Stimulated activated CD8-positive, alpha-beta memory T cell treated with anti-CD3 and anti-CD28 coated beads, Interleukin-4, amount 100 ng/mL, for 4 hours (primary cell): ENCODE measurements at places on chromosomes 12 and 14.

DNA sequence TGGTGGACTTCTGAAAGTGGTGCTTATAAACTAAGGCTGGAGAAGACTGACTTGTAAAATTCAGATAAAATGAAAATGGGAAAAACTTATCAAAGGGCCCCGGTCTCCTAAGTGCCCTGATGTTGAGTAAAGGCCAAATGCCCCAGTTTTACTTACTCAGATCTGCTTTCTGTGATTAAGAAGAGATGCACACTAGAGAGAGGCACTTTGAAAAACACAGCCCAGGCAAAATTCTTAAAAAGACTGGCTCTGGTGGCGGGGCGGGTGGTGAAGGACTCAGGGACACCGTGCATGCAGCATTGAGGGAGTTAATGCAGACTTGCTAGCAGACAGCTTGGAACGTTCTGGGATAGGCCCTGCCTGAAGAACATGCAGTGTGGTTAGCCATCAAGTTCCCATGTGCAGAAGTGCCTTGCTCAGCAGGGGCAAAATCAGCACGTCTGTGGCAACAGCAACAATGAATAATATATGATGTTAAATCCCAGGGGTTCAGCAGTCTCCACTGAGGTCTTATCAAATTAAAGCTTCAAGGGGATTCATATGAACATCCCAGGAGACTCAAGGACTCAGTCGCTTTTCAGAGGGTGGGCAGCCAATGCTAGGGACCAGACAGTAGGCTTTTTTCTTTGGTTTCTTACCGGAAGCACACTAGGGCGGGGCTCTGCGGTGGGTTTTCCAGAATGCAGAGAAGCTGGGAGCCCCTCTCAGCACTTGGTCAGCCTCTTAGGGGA, 105.0 kb downstream of the DAD1 start:
- DNase-seq, result no peak

DNA sequence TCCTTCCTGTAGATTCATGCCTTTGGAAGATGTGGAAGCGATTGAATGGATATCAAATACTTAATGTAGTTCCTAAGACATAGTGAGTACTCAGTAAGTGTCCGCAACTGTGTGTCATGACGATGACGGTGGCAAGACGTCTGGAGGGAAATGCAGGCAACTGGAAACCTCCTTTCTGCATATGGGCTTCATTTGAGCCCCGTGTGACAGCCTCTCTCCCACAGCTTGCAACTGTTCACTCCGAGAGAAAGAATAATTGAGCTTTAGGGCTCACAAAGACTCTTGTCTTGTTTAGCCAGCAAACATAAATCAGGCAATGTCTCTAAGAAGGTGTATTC, 6.9 kb downstream of the CFAP251 start:
- DNase-seq, result no peak

DNA sequence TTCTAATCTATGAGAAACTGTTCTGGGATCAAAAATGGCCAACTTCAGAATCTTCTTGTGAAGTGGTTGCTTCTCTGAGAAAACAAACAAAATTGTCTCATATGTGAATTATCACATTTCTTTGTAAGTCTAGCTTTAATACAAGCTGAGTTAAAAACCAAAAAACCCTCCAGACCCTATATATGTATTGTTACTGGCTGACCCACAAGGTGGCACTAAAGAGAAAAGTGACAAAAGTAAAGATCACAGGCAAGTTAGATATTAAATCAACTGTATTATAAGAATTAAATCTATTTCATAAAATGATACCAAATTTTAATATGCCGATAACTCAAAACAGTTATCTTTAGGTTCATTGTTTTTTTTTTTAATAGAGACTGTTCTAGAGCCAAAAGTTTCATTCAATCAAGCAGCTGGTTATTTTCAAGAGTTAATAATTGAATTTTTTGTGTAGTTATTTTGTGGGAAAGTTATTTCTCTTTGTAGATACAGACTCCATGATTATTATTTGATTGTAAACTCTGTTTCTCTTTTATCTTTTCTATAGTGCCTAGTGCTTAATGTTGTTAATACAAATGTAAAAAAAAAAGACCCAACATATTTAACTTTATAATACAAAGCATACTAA, 7.5 kb upstream of the TRHDE start:
- no peak for DNase-seq

- no peak for DNase-seq
Observed at GRCh38 chr14:57686304-57686703, 179.6 kb downstream of the SLC35F4 start.

DNA sequence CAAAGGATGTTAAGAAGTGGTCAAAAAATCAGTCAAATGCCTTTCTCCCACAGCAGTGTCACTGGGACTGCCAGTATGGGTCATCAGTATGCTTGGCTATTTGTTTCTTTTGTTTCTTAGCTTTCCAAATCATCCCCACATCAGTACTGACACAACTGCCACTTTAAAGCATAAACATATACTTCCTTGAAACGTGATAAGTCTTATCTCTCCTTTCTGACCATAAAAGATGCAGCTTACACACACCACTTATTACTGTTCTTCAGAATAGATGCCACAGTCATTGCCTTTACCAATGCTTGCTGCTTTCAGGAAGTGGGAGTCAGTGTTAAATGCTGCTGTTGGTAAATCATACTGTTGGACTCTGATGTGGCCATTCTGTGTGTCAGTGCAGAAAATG, 18.6 kb upstream of the GARIN2 start:
- no peak for DNase-seq

DNA sequence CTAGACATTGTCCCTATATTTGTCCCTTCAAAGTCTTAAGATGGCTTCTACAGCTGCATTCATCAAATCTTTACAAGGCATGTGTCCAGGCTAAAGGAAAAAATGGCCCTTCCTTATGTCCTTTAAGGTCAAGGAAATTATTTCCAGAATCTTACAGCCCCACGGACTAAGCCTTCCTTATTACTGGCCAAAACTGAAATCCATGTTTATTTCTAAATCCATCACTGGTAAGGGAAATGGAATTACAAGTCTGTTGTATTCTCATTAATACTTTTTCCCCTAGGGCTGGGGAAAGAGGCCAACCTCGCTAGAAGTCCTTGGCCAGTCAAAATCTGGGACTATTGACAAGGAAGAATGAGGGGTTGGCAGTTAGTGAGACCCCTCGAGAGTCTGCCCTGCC, 252.5 kb downstream of the TMEM132C start:
- no peak for DNase-seq

GRCh38 chr14:90576581-90576980, 179.8 kb downstream of the CALM1 start:
- DNase-seq, result no peak

DNA sequence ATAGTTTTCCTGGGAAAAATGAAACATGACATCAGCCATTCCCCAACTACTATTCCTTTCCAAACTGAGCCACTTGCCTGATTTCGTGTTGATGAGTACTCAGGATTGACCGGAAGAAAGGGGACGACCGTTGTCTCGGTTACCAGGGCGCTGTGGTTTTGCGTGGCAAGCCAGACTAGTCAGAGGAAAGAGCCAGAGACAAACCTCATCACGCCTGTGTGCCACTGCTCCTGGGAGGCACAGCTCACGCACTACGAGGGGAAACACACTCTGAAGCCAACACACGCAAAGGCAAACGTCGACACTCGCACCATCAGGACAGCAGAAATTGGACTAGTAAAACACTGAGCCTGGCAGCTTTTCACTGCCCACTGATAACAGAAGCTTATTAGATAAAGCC, 35.0 kb downstream of the GIT2 start:
- no peak for DNase-seq

- no peak for DNase-seq
Observed at GRCh38 chr14:76514213-76514998, 138.5 kb downstream of the ESRRB start.

- no peak for DNase-seq
Observed at GRCh38 chr14:97402279-97402678, 605.1 kb downstream of the VRK1 start.

DNA sequence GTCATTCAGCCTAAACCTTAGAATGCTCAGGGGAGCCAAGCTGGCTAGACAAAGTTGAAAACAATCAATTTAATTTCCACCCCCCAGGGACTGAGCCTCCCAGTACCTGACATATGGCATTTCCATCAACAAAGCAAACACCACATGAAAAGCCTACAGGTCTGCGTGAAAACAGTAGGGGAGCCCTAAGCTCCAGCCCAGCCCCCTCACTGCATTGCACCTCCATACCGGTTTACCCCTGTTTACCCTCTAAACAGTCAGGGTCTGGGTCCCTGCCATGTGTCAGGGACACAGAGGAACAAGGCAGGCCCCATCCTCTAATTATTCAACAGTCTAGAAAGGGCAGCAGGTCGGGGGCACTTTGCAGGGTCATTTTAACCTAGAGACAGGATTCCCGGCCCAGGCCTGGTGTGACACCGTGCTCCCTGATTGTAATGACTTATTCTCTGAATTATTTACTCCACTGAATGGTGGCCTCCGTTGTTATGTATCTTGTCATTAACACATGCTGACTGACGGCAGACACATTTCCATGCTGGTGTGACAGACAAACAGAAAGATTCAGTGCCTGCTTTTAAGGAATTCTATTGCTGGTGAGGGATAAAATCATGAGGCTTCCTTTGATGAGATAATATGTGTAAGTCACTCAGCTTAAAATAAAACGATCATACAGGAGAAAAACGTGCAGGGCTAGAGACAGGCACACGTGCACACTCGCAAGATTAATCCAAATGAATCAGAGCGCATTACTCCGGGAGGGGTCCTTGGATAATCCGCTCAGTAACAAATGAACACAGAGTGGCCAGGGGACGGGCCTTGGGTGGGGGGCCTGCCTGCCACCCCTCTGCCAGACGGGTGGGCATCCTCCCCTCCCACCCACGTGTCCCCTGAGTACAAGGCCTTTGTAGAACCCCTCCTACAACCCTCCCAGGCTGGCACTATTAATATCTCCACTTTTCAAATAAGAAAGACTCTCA, 23.2 kb downstream of the CCDC88C start:
- no peak for DNase-seq

- no peak for DNase-seq
Observed at GRCh38 chr12:67714648-67715047, 66.1 kb downstream of the DYRK2 start.

DNA sequence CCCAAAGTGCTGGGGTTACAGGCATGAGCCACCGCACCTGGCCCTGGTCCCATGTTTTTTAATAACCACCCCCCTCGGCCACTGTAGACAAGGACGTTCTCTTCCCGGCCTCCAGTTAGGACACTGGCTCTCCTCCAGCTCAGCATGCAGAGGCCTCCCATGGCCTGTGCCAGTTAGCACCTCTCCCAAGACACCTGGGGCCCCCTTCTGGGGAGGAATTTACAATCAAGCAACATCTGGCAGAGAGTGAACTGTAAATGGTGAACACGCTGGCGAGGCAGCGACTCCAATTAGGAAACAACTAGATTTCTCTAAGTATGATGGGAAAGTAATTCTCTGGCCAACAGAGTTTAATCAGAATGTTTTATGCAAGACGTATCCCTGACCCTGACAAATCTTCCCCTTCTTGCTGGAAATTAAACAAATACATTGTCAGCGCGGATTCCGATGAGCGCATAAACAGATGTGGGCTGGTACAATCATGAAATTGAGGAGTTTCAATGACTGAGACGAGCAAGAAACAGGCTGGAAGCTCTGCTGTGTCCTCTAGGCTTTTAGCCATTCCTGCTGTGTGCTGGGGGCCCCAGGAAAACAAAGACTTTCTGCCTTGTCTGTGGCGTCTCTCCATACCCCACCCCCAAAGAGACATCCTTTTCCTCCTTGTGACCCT, 61.7 kb upstream of the DLK1 start:
- no peak for DNase-seq

- DNase-seq, result peak; percentile 43
Observed at GRCh38 chr14:55807053-55807880, 227.3 kb downstream of the KTN1 start.

GRCh38 chr14:59435101-59435500, 30.1 kb downstream of the GPR135 start:
- DNase-seq, result no peak

DNA sequence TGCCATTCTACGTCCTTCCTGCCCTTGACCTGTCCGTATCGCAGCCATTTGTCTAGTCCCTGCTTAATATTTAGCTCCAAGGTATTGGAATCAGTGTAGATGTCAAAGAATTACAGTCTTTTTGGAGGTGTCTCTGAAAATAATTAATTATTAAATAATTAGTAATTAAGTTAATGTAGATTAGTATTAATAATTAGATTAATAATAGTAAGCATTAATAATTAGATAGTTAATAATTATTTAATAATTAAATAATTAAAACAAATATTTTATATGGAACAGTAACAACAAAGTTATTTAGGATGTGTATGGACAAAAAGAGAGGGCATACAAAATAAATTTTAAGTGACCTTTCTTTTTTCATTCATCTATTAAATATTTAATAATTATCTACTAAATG, 639.6 kb downstream of the AACS start:
- DNase-seq, result no peak

DNA sequence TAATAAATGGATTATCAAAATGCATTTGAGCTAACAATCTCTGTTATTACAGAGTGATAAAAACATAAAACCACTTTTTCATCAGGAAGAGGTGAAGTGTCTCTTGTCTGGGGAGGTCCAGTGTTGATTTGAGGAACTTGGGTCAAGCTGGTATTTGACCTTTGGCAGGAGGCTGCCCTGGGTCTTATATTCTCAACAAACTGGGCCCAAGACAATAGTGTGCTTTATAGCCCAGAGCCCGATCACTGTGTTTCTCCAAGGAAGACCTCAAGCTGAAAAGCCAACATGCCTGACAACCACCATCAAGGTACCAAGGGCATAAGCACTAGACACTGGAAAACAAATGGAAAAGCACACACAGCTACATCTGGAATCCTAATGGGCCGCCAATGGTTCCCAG, 137.0 kb downstream of the SLC25A21 start:
- no peak for DNase-seq

DNA sequence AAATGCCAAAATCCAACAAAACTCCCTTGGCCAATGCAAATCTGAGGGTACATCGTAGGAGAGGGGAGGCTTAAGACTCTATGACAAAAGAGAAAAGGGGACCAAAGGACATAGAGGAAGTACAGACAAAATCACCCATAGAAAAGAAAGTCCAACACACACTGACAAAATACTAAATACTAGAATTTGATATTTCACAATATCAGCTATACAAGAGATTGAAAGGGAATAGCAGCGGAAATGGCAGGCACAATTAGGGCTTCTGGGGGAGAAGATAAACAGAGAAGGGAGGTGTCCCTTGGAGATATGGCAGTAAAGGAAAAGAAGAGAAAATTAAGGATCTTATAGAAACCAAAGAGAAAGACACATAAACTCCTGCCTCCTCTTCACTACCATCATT, 29.0 kb downstream of the ATP2B1 start:
- no peak for DNase-seq

DNA sequence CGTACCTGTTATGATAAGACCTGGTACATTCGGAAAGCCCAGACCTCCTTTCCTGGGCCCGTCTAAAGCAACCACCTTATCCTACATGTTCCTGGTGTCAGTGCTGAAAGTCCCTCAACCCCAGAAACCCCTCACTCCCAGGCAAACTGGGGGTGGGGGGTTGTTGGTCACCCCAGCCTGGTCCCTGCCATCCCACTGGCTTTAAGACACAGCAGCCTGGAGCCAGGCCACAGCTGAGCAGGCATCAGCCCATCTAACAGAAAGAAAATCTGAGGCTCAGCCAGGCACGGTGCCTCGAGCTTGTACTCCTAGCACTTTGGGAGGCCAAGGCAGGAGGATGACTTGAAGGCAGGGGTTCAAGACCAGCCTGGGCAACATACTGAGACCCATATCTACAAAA, 4.5 kb downstream of the SELPLG start:
- DNase-seq, result no peak
